ENCODE measurements at places on chromosomes 7 and 10. TPM values are rescaled to one million over a fixed set of nuclear protein-coding genes. Genes with fewer than 3 reads are reported as not detected.
A peak's percentile ranks its signal among the peaks of the same experiment; 100 is the strongest.

Gene SLC39A12
- total RNA-seq = not detected

Gene CALML3
- total RNA-seq = not detected

Gene DNAH11
- 1.6 TPM for total RNA-seq

Gene TDRD1
- total RNA-seq = 0.14 TPM

Gene PIK3AP1
- 1.2 TPM for total RNA-seq

Gene AGAP9
- total RNA-seq = 5.3 TPM

Gene HOXA13
- not detected for total RNA-seq

- no peak for DNase-seq
These were observed 32.9 kb upstream of the CCDC71L start for GRCh38 chr7:106693677-106694353.

- no peak for DNase-seq
These were observed 65.4 kb upstream of the CHRM2 start for GRCh38 chr7:136803028-136803427.

- DNase-seq = no peak
These were observed 15.9 kb upstream of the GPNMB start for GRCh38 chr7:23230641-23231101.

- DNase-seq = no peak
These were observed 364.7 kb upstream of the NFE2L3 start for GRCh38 chr7:25787336-25787735.

DNA sequence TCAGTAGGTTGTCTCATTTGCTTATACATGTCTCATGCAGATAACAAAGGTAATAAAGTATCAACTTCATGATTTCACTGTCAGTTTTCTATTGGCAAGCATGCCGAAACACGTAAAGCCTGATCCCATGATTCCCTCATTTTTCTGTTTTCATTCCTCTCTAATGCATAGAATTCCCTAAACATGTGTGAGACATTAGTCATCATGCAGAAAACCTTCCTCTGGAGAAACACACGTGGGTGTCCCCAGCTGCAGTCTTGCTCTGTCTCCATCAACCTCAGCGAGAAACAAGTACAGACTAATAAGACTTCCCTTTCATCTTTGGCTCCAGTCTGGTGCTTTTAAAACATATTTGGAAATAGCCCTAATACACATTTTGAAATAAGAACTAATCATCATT lies 432.7 kb upstream of the VSTM2A start:
- DNase-seq = no peak

- no peak for DNase-seq
These were observed 40.7 kb downstream of the MGAM start for GRCh38 chr7:142036384-142036783.

DNA sequence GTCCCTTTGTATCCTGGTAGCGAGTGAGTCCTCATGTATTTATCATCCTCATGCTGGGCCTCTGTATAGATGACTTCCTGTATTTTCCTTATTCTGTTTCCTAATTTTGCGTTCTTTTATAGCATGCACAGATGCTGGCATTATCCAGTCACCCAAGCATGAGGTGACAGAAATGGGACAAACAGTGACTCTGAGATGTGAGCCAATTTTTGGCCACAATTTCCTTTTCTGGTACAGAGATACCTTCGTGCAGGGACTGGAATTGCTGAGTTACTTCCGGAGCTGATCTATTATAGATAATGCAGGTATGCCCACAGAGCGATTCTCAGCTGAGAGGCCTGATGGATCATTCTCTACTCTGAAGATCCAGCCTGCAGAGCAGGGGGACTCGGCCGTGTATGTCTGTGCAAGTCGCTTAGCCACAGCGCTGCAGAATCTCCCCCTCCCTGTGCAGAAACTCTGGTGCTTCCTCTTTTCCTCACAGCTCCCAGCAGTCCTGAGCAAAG lies 183.1 kb upstream of the PRSS58 start:
- DNase-seq = no peak

DNA sequence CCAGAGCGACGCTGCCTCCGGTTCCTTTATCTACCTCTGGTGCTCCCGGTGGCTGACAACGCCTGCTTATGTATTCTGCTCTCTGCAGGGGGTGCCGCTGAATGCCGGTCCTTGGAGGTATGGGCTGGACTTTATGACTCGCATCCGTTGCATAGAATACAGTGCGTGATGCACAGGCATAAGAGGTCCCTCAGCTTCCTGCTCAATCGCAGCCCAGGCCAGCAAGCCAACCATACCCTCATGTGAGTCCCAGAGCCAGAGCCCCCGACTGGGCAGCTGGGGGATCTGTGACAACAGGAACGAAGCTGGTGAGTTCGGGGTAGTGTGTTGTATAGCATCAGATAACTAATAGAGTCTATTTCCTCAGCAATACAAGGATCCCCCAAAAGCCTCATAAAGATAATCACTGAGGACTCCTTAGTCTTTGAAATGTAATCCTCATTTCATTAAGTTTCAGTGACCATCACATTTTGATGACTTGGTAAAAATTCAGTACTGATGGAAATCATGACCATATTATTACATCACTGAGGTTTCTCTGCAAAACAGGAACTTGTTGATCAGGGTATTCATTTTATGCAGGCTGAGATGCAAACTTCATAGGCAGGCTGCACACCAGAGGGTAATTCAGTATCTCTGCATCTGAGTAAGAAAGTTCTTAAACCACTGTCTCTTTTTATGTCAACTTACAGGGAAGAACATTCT lies 607.8 kb downstream of the PTPRN2 start:
- DNase-seq = peak; percentile 65

- DNase-seq = no peak
These were observed 141.7 kb upstream of the SEMA3A start for GRCh38 chr7:84336303-84336702.

DNA sequence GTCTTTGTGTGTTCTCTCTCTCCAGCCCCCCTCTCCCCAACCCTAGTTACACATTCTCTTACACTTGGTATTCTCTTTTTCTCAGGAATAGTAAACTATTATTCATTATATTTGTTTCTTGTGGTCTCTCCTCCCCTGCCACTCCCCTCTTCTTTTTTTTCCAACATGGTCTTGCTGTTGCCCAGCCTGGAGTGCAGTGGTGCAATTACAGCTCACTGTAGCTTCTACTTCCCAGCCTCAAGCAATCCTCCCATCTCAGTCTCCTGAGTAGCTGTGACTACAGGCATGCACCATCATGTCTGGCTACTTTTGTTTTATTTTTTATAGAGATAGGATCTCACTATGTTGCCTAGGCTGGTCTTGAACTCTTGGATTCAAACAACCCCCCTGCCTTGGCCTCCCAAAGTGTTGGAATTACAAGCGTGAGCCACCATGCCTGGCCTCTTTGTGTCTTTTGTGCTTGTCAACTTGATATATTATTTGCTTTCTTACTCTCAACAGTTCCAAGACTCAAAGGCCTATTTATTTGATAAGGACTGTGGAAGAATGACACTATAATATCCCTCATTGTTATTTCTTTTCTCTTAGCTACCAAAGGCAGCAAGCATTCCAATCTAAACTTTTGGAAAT lies 66.9 kb downstream of the MLLT10 start:
- DNase-seq = no peak

DNA sequence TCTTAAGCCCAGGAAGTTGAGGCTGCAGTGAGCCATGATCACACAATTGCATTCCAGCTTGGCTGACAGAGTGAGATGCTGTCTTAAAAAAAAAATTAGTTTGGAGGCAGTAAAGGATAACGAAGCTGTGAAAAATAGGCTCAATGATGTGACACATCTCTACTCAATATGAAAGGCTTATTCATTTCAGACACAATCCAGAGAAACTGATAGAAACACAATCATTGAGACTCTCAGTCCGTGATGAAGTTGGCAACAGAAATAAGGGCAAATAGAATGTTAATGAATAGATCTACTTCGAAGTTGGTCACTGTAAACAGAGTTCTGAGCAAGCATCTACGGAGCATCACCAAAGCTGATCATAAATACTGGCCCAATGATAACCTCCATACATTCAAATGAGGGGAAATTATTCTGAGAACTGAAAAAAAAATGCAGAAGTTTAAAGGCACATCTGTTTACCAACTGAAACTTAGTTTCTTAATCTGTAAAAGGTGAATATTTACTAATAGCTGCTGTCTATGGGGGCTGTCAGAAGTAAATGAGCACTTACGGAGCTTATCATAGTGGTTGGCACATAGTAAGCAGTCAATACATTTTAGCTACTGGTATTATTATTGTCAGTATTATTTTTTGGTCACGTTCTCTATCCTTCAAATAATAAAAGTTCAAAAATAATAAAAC lies 70.4 kb downstream of the AKR1B1 start:
- DNase-seq = no peak

DNA sequence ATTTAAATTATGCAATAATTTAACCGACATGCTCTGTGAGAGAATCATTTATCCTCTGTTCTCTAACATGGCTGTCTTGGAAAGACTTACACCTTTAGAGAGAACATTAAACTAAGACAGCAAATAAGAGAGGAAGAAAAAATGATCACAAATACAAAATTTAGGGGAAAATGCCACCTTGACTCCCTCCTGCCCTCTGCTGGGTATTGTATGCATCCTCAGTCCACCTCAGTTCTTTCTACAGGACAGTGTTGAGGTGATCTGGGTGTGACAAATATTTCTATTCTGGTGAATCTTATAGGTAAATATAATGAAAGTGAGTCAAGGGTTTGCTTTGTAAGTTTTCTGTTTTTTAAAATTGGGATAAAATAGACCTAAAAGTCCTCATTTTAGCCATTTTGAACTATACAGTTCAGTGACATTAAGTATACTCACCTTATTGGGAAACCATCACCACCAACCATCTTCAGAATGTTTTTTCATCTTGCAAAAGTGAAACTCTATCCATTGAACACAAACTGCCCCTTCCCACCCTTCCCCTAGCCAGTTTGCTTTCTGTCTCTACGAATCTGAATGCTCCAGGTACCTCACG lies 61.5 kb upstream of the ELMO1 start:
- DNase-seq = peak; percentile 19

- DNase-seq = no peak
These were observed 62.4 kb downstream of the ITGB8 start for GRCh38 chr7:20393021-20393610.

GRCh38 chr10:88471899-88472298 lies 111.2 kb downstream of the RNLS start:
- DNase-seq = no peak

- DNase-seq = no peak
These were observed 39.3 kb upstream of the NRF1 start for GRCh38 chr7:129572205-129572604.

GRCh38 chr7:26714438-26714837 lies 150.0 kb downstream of the SKAP2 start:
- no peak for DNase-seq

DNA sequence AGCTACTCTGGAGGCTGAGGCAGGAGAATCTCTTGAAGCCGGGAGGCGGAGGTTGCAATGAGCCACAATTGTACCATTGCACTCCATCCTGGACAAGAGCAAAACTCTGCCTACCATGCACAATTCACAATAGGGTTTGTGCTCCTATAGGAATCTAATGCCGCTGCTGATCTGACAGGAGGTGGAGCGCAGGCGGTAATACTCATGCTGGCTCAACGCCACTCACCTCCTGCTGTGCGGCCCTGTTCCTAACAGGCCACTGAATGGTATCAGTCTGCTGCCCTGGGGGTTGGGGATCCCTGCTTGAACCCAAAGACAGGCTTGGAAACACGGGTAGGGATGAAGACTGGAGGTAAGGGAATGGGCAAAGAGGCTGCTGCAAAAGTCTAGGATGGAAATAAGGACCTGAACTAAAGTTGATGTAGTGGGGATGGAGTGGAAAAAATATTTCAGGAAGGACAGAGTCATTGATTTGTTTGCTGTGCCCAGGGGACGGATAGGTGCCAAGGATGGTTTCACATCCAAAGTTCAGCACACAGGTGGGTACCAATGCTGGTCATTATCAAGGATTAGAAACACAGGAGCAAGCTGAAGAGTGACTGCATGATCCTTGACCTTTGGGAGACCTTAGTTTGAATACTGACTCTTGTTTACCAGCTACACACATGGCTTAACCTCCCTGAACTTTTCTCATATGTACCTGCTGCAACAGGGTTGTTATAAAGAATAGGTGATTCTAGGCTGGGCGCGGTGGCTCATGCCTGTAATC lies 2.2 kb downstream of the MRPS17 start:
- DNase-seq = no peak

DNA sequence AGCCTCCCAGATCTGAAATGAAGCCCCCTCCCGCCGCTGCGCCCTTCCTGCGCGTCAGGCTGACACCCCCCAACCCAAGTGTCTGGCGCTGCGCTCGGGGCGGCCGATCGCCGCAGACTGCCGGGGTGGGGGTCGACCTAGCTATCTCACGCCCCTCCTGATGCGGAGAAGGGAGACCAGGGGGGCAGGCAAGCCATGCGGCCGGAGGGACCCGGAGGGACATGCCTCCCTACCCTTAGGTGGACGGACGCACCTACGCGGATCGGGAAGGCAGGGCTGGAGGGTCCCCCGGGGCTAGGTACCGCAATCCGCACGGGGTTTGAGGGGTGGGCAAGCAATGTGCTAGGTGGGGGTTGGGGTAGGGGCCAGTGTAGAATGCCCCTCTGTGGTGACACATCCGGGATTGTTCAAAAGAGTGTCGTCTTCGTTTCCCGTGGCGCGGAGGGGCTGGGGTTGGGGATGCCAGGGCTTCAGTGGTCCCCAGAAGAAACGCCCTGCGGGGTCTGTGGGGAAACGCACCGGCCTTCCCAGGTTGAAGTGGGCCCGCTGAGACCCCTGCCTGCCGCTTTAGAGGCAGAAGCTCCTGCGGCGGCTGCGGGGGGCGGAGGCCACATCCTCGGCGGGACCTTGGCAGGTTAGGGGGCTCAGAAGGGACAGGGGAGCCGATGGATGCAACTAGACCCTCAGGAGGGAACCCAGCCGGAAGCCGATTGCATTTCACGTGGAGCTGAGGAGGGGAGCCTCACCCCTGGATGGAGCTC lies 913 bp downstream of the ADCYAP1R1 start:
- DNase-seq = peak; percentile 87

DNA sequence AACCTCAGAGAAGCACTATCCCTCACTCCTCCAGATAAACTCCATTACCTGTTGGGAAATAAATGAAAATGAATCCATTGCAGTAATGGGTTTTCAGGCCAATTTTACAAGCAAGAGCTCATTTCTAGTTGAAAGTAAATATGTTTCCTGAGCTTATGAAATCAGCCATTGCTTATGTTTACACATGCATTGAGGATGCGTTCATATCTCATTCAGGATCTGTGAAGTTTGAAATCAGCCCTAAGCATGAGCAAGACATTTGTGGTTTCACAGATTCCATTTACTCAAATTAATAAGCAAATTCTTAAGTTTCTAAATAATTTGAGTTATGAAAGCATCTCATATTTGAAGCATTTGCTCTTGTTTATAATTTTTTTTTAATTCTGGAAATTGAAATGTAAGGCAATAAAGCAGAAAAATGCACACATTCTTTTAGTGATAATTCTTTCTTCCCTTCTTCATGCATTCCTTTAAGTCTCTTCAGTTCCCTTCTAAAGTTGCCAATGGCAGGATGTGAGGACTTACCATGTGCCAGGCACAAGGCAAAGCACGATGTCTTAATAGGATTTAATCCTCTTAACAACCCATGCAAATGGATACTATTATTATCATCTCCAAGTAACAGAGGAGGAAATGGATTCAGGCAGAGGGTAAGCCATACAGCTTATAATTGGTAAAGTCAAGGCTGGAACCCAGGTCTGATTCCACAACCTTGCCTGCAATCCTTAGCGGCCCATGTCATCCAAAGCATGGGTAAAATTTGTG lies 35.0 kb upstream of the CTTNBP2 start:
- DNase-seq = no peak
